ENCODE measurements at places on chromosomes 6 and 20.
A peak's percentile ranks its signal among the peaks of the same experiment; 100 is the strongest.

DNA sequence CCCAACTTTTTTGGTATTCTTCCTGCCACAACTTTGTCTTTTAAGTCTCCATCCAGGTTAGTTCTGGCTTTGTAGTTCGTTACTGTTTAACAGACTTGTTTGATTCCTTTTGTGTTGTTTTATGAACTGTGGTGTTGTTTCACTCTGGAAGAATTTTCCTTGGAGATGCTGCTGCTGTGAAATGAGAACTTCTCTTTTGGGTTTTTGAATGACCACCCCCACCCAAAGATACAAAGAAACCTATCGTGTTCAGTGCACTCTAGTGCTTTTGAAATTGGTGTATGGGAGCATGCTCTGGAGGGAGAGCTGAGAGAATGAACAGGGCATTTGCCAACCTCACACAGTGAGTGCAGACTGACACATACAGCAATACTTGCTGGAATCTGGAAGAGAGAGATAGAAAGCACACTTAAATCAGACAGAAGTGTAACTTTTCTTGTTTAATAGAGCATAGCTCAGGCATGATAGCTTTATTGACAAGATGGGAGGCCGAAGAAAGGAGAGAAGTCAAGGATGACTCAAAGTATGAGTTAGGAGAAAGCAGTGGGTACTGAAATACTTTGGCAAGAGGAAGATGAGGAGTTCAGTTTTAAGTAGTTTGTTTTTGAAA lies 293.1 kb downstream of the SOX4 start:
- DNase-seq, result no peak

DNA sequence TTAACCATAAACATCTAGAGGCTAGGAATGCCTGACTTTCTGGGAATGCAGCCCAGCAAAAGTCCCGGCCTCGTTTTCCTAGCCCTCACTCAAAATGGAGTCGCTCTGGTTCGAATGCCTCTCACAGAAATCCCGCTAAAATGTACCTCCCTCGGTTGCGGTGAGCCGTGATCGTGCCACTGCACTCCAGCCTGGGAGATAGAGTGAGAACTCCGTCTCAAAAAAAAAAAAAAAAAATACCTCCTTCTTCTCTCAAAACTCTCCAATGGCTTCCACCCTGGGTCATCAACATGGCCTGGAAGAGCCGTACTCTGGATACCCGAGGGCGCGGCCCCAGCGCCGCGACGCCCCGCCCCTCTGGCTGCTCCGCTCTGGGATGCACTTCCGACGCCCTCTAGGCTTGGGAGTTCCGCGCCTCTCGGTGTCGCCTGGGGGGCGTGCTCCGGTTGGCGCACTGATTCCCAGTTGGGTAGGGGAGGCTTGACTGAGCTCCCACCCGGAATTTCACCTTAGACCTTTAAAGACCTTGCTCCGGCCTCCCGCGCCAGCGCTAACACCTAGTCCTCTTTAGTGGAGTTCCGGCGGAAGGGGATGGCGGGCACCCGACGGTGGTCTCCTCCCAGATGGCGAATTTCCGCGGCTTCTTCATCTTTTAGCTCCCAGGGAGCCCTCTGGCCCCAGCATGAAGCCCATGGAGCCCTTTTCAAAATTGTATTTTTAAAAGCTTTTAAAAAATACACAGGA lies 12.3 kb downstream of the HMGN4 start:
- DNase-seq, result no peak

- no peak for DNase-seq
These were observed 119.2 kb downstream of the NFATC2 start for GRCh38 chr20:51423290-51423667.

- no peak for DNase-seq
These were observed 778 bp downstream of the PSMG4 start for GRCh38 chr6:3259491-3259958.

- no peak for DNase-seq
These were observed 16.1 kb downstream of the ZSCAN12 start for GRCh38 chr6:28383235-28384142.

GRCh38 chr20:41367393-41367695 lies 726 bp upstream of the EMILIN3 start:
- DNase-seq, result no peak

DNA sequence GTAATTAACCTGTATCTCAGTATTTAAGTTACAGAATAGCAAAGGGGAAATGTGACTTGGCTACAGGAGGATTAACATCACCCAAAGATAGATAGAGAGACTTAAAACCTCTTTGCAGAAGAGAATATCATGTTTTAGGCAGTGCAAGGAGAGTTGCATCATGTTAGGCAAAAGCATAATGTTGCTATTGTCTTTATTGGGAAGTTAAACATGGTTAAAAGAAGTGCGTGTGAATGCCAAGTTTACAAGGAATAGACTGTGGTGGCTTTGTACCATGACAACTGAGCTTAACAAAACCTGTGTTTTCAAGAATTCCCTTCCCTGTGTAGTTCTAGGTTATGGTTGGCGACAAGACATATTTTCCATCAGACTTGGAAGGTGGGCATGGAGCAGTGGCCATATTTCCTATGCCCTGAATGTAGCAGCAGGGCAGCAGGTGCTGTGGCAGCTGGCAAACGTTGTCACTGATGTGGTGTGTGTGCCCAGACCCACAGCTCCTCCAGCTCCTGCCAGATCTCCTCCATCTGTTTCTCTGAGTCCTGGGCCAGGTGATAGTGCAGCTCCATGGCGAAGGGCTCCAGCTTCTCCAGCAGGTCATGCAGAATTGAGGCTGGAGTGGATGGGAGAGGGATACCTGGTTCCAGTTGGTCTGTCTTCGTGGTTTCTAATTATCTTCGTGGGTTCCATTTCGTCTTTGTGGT lies 163.3 kb downstream of the QRSL1 start:
- no peak for DNase-seq

DNA sequence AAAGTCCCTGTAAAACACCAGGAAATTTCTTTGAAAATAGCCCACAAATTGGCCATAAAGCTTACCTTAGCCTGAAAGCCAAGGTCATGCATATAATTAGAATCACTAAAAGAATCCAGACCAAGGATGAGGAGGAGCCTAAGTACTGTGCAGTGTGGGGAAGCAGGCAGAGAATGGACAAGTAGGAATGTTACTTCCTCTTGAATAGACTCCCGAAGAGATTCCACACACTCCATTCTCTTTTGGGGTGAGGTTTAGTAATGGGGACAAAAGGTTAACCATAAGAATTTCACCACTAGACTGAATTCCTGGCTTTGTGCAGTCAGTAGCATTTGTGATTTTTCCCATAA lies 27.5 kb upstream of the MARCKS start:
- no peak for DNase-seq

- DNase-seq, result no peak
These were observed 90.0 kb downstream of the SASH1 start for GRCh38 chr6:148432462-148433195.

DNA sequence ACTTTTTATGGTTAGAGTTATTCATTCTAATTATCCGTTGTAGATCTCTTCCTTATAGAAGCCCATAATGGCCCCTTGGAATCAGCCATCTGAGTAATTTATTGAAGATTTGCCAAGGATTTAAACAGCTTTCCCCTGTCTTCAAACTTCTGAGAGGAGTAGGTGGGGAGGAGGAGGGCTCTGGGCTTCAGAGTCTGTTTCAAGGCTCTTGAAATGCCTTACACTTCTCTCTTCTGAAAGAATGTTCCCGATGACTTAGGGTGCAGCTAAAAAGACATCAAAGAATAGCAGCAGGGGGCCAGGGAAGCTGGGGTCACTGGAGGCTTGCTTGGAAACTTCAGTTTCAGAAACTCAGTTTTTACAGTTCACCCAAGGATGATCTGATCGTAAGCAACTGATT lies 165.3 kb downstream of the ZDHHC14 start:
- no peak for DNase-seq

DNA sequence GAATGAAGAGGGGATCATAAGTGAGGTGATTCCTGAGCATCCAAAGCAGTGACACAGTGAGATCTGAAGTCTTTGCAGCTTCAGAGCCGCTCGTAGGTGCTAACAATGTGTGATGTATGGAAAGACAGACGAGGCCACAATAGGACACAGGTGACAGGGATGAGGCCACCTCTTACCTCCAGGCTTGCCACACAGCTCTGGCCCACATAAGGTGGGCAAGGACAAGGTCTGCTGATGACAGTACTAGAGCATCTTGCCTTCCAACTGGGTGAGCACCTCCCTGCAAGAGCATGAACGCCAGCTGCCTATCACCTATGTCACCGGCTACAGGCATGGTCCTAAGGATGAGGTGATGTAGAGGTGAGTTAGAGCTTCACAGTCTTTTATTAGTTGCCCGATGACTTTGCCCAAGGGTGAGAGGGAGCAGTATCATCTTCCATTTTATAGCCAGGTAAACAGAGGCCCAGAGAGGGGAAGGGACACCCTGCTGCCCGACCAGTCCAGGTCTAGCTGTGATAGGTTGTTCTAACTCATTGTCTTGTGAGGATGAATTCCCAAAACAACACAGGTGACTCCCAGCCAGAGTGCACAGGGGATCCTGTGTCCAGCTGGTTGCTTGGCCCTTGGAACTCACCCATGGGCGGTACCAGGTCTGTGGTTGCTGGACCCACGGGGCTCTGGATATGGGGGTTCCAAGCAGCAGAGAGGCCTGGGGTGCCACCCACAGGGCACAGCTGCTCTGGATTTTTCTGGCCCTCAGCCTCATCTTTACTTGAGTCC lies 6.2 kb upstream of the TGM6 start:
- DNase-seq, result no peak

DNA sequence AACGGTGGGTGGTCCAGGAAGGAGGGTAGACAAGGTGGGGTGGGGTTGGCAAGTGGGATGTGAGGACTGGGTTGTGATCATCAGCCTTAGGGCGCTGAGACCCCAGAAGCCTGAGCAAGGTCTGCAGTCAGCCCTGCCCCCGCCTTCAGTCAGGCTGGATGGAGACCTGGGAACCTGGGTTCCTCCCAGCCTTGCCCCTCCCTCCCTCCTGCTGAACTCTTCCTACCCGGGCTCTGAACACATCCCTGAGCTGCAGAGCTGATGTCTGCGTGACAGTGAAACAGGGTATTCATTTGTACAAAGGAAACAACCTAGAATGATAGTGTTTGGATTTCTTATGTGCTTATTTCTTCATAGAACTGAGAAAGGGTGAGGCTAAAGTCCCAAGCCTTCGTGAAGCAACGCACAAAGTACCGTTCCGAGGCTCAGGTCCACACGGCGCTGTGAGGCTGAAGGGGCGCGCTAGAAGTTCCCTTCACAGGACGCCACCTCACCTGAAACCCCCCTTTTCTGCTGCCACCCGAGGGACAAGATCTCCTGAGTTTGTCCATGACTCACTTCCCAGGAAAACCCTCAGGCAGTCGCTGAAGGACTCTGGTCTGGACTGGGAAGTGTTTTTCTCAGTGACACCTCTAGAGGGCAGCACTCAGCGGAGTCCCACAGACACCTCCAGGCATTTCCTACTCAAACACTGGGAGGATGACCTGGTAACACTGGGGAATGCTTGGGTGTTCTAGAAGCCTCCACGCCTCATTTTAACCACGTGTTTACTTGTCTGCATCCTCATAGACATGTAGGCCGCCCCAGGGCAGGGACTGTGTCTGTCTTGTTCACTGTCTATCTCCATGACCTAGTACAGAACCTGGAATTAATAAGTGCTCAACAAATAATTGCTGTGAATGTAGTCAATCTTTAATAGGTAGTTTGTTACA lies 1.2 kb downstream of the GSTA5 start:
- peak; percentile 17 for DNase-seq

DNA sequence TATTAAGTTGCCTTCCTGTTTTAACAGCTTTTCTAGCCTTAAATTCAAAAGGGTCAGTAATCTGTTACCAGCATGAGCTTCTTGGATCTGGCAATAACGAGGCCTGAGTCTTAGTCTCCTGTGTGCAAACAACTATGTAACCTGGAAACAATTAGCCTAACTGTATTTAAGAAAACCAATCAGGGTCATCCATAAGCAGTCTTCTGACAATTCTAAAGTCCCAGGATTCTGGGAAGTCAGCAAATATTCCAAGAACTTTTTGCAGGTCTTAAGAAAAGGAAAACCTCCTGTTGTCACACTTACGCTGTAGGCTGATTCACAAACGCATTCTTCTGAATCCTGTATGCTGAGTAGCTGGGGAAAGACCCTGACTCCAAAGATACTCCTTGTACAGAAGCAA lies 90.4 kb downstream of the COL12A1 start:
- no peak for DNase-seq

DNA sequence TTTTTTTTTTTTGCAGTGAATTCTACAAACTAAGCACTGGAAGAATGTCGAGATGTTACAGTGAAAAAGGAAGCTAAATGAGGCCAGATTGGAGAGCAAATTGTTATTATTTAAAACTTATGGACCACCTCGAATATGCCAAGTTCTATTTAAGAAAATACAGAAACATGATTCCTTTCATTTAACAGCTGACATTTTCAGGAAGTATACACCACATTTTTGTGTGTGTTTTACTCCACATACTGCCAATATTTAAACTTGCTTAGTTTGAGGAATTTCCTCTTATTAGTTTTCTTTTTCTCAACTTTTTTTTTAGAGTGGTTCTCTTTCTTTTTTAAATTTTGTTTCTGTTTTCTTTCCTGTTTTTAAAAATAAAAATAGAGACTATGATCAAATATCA lies 37.0 kb upstream of the GCLC start:
- no peak for DNase-seq

DNA sequence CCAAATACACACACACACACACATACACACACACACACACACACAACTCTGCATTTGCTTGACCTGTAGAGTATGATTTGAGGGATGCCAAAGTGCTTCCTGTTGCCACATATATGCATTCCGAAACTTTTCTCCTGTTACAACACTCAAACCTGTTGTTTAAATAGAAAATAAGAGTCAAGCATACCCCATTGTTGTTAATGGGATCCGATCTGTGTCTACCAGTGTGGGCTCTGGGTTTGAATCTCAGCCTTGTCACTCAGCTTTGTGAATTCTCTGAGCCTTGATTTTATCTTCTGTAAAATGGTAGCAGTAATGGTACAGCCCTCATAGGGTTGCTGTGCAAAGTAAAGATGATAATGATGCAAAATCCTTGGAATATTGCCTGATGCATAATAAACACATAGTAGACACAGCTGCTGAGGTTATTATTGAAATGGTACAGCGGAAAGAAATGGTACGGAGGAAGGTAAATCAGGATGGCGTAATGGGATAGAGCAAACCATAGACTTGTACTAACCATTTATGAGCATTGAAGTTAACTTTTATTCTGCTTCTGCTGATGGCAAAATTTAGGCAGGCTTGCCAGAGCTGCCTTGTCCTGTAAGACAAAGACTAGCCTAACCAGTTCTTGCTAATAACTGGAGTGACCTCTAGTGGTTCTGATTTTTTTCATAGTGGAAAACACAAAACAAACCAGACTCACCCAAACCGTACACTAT lies 113.5 kb upstream of the PHACTR1 start:
- no peak for DNase-seq

- no peak for DNase-seq
These were observed 227.0 kb downstream of the BMP2 start for GRCh38 chr20:6994452-6994851.

DNA sequence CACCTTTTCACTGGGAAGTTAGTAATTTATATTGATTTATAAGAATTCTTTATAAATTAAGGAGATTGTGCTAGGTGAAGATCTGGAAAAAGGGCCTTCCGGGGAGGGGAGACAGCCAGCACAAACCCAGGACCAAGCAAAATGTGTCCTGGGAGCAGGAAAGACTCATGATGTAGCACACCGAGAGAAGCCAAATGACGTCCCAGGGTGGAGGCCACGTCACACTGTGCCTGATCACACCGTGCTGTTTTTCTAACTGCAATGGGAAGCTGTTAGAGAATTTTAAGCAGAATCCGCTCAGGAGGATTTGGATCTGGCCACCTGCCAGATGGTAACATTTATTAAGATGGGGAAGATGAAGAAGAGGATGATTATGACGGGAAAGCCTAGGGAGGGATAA lies 72.7 kb upstream of the AKAP12 start:
- DNase-seq, result no peak

- DNase-seq, result no peak
These were observed 6.4 kb downstream of the MRPL14 start for GRCh38 chr6:44120692-44121443.

GRCh38 chr6:69719602-69720193 lies 77.1 kb downstream of the LMBRD1 start:
- no peak for DNase-seq

All from stimulated activated CD8-positive, alpha-beta memory T cell treated with anti-CD3 and anti-CD28 coated beads, Interleukin-15, amount 100 ng/mL, for 24 hours (primary cell).